ENCODE measurements at places on chromosomes 3 and 15.

GRCh38 chr3:90180543-90180942 lies 1073.1 kb downstream of the EPHA3 start:
- DNase-seq = no peak

- no peak for DNase-seq
These were observed 60.1 kb upstream of the PCSK6 start for GRCh38 chr15:101549647-101550046.

- DNase-seq = no peak
These were observed 68.1 kb upstream of the PFN2 start for GRCh38 chr3:150038830-150039229.

GRCh38 chr3:192986379-192986778 lies 68.7 kb upstream of the MB21D2 start:
- peak; percentile 54 for DNase-seq

GRCh38 chr3:66486646-66487045 lies 14.2 kb downstream of the LRIG1 start:
- peak; percentile 90 for DNase-seq

DNA sequence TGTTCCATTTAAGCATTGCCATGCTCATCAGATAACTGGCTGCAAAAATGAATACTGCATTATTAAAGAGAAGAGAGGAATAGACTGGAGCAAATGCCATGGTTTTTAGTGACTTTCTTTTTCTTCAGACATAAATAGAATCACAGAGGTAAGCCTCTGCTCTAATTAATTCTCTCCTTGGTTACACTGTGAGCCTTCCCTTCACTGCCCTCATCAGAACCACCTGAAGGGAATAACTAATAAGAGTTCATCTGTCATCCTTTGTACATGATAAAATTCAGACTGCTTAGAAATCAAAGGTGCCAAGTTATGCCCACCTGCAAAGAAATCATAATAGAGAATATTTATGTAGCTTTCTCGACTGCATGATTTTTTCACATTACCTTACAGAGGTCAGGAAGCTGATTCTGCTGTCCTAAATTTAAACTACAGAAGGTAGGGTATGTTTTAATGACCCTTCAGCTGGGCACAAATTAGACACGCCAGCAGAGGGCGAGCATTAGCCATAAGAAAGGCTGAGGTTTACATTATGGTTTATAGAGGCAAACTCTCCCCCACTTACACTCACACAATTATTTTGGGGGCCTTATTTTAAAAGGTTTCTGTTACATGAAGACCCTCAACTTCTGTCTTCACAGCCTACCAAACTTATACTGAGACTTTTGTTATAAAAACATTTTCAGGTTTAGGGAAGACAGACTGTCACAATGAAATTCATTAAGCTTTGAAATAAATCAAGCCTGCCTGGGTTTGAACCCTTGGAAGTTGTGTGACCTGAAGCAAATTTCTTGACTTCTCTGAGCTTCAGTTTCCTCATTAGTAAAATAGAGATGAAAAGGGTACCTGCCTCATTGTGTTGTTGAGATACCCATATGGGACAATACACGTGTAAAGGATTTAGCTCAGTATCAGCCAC lies 15.3 kb upstream of the UNC13C start:
- peak; percentile 2 for DNase-seq

DNA sequence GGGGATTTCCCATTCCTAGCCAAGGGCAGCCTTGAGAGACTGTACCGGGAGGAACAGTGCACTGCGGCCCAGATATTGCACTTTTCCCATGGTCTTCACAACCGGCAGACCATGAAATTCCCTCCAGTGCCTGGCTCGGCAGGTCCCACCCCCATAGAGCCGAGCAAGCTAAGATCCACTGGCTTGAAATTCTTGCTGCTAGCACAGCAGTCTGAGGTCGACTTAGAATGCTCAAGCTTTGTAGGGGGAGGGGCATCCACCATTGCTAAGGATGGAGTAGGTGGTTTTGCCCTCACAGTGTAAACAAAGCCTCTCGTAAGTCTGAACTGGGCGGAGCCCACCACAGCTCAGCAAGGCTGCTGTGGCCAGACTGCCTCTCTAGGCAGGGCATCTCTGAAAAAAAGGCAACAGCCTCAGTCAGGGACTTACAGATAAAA lies 156.3 kb downstream of the FRMD5 start:
- DNase-seq = no peak

DNA sequence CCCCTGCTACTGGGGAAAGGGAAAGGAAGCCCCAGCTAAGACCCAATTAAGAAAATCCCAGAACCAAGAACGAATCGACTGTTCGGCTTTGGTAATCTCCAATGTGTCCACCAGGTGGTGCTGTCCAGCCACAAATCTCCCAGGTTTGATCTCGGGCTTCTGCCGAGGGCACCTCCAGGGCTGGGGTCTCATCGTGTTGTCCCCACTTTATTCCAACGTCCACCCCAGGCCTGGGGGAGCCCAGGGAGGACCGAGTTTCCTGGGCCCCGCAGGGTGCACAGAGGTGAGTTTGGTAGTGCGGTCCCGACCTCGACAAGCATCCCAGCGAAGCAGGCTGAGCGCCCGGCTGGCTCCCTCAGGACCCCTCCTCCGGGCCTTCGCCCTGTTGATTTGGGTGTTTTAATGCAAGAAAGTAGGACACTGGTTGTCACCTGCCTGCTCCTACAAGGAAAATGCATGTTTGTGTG lies 185.1 kb downstream of the GOLGA6L6 start:
- no peak for DNase-seq

- DNase-seq = no peak
These were observed 157.7 kb downstream of the SMAD6 start for GRCh38 chr15:66859688-66860253.

DNA sequence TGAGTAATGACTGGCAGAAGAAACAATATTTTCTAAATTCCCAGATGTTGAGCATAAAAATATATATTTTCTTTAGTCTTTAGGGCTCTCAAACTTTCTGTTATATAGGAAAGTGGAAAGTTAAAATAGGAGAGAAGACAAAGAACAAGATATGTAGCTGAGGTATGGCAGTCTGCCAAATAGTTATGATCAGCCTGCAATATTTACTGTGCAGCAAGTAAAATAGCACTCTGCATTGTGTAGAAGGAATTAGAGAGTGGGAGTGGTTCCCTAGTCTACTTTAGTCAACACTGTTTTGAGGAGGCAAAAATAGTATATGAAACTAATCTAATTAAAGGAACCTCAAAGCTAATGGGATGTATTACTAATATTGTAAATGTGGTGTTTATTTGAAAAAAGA lies 978.1 kb upstream of the ALCAM start:
- DNase-seq = peak; percentile 22

DNA sequence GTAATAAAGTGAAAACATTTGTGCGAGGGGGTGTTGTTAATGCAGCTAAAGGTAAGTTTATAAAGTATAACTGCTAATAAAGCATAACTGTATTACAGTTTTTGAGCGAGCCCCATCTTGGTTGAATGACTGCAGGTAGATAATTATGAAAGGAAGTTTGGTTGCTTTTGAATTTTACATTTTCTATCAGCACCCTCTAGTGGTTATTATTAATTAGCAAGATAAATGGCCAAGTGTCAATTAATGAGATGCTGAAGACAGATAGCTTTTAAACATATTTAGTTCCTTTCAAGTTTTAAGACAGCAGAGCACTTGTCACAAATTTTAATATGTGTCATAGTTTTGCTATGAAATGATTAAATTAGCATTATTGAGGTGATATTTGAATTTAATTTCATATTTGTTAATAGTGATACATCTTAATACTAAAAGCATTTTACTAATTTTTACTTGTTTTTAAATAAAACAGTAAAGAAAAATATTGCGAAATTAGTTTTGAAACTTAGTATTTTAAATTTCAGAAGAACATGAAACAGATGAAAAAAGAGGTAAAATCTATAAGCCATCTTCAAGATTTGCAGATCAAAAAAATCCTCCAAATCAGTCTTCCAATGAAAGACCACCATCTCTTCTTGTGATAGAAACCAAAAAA lies 15.1 kb downstream of the U2SURP start:
- no peak for DNase-seq

DNA sequence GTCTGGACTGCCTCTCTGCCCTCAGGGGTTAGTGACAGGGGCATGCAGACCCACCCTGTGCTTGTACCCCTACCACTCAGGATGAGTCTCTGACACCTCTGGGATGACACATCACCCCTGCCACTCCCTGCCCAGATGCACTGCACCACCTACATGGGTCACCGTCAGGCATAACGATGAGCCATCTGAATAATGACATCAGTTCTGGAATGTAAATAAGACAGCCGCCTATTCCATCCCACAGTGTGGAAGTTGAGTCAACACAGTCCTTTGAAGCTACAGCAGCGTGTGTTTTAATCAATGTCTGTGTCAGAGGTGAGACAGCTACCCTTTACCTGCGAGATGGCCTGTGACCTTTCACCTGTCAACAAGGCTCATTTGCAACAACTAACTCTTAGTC lies 268.7 kb upstream of the ARRDC4 start:
- DNase-seq = no peak

DNA sequence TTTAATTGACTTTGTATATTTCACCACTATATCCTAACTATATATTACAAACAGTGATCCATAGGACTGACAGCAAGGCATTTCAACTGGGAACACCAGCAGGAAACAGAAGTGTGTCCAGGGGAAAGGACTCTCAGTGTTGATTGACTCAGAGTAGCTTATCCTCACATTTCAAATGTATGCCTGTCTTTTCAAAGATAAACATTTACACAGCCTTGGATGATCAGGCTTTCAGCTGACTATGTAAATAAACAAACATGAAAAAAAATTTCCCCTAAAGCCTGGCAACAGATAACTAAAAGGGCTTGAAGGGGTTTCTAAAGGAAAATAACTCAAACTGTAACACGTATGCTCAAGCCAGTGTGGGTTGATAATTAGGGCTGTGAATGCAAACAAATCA lies 321.8 kb downstream of the TBC1D5 start:
- DNase-seq = no peak
